ENCODE measurements at places on chromosomes 6 and 20.

DNA sequence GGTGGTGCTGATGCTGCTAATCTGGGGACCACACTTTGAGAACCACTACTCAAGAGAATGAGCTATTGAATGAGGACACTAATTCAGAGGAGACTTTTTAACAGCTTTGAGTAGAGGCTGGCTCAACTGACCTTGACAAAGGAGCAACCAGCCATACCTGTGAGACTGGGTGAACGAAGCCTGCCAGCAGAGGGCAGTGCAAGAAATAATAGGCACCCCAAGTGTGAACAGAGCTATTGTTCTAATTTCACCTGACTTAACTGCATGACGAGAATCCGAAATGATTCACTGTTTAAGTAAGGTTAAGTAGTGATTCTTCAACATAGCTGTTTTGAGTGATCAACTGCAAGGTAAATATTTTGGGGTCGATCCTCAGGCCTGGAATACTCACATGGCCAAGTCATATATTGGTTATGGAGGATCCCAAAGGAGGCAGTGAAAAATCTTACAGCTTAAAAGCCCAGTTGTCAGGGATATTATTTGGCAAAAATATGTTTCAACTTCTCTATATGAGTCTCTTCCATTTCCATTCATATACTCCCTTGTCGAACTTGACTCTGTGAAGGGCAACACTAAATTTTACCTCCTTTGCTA lies 550.5 kb upstream of the MARCKS start:
- DNase-seq: no peak

- DNase-seq: no peak
Observed at GRCh38 chr6:26260725-26261490, 104.1 kb upstream of the BTN3A2 start.

DNA sequence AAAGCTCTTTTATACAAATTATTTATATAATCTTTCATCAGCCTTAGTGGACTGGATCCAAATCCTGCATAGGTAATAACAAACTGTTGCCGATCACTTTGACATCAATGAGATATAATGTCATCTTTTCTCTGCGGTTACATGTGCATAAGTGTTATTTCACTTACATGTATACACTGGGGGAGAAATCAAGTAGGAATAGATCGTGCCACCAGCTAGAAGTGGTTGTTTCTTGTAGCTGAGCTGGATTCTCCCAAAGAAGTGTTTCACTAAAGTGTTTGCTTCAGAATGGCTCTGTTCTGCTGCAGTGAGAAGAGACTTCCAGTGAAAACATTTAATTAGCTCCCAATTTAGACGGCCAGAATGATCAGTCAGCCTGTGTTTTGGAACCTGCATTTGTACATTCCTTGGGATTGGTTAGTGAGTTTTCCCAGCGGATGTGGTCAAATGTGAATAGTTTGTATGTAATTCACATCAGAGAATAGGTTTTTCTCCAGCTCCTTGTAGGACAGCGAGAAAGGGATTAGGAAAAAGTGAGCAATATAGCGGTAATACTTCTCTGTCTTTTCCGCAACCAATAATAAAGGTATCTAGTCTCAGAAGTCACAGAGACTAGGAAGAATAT lies 163.1 kb upstream of the CCN2 start:
- DNase-seq: no peak

GRCh38 chr6:121006024-121006423 lies 328.3 kb downstream of the TBC1D32 start:
- DNase-seq: no peak

DNA sequence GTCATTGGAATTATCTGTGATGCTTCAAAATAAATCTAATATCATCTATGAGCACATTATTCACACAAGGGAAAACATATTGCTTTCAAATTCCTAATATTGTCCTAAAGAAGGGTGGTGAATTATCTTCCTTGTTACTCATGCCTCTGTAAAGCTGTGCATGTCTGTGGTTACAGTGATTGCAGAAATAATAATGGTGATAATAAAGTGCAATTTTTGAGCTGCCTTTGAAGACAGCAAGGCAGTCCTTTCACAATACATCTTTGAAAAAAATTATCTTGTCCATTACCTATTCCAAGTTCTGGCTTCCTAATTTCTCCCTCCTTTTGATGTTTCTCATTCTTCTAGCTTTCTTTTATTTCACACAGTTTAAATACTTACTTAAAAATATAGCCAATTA lies 442.1 kb upstream of the EYS start:
- DNase-seq: no peak

GRCh38 chr6:39861663-39862062 lies 69.5 kb downstream of the DAAM2 start:
- no peak for DNase-seq

DNA sequence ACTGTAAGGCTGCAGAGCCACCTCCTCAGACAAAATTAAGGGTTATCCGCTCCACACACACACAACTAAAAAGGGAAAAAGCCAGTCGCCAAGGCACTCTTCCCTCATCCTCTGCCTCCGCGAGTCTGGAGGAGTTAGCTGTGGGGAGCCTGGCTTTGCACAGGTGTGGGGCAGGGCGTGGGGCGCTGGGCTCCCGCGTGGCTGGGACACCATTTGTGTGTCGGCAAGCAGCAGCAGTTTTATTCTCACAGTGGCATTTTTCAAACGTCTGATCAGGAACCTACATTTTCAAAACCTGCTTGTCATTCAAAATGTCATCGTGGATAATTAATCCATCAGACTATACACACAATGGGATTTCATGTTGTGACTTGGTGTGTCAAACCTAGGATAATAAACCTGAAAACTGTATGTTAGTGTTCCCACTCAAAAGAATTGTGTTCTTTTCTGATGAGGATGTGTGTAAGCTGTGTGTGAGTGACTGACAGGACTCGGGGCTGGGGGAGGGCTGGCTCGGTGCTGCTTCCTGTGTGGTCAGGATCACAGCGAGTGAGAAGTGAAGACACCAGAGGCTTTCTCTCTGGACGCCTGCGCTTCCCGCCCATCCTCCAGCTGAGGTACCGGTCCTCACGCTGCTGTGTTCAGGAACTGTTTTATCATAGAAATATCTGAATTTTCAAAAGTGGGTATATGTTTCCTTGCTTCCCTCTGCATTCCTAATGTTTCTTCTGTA lies 83.1 kb downstream of the IRF4 start:
- no peak for DNase-seq

- DNase-seq: no peak
Observed at GRCh38 chr6:162234631-162235030, 492.9 kb downstream of the PRKN start.
